ENCODE measurements at places on chromosomes 4 and X.

DNA sequence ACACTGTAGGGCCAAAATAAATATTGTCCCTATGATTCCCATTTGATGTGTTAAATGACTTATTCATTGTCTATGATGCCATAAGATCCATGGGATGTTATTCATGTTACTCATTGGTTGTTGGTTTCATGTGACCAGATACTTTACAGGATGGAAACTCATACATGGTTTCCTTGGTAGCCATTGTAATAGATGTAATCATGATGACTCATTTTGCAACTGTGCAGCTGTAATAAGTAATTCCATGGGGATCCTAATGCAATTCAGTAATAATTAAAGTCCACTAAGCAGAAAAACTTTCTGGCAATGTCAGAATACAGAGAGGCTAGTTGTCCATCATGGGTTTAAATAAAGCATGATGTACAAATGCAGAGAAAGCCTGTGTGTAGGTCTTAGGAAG is 389.7 kb upstream of the NR3C2 start:
- no peak for DNase-seq

GRCh38 chrX:113529426-113530013 is 688.9 kb upstream of the AMOT start:
- no peak for DNase-seq

DNA sequence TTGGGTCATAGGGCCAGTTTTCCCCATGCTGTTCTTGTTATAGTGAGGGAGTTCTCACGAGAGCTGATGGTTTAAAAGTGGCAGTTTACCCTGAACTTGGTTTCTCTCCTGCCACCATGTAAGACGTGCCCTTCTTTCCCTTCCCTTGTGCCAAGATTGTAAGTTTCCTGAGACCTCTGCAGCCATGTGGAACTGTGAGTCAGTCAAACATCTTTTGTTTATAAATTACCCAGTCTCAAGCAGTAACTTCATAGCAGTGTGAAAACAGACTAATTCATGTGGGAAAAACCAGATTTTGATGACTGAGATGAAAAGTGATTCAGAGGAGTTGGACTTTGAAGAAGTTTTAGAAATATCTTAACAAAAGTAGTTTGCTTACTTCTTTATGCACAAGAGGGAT is 101.4 kb downstream of the ARHGAP10 start:
- DNase-seq = no peak

GRCh38 chrX:9855561-9856283 is 69.5 kb downstream of the SHROOM2 start:
- DNase-seq = no peak

DNA sequence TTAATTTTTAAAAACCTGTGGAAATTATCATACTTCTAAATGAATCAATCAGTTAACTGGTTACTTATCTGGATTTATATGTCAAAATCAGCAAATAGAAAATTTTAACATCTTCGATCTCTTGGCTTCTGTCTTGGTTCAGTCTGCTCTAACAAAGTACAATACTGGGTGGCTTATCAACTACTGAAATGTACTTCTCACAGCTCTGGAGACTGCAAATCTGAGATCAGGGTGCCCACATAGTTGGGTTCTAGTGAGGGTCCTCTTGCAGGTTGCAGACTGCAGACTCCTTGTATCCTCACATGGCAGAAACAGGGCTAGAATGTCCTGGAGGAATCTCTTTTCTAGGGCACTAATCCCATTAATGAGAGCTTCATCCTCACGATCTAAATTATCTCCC is 1851.6 kb upstream of the TENM3 start:
- DNase-seq = no peak

GRCh38 chrX:9566150-9566621 is 101.3 kb downstream of the TBL1X start:
- no peak for DNase-seq
